Right atrium auricular region (tissue), 2 donors: ENCODE measurements at places on chromosomes 7 and 10. TPM values are rescaled to one million over a fixed set of nuclear protein-coding genes. Genes with fewer than 3 reads are reported as not detected.

The CYP3A4 gene
- 0.43 TPM for total RNA-seq

The MRC1 gene
- total RNA-seq = 26.0 TPM

The GSTK1 gene
- total RNA-seq = 169 TPM

The EN2 gene
- total RNA-seq = not detected

The MYH16 gene
- total RNA-seq = not detected

The ADRB1 gene
- total RNA-seq = 49.8 TPM

The TYW1 gene
- total RNA-seq = 12.4 TPM

The GDF10 gene
- total RNA-seq = 1.9 TPM

The PRTFDC1 gene
- 4.0 TPM for total RNA-seq

The DMBT1 gene
- total RNA-seq = not detected

DNA sequence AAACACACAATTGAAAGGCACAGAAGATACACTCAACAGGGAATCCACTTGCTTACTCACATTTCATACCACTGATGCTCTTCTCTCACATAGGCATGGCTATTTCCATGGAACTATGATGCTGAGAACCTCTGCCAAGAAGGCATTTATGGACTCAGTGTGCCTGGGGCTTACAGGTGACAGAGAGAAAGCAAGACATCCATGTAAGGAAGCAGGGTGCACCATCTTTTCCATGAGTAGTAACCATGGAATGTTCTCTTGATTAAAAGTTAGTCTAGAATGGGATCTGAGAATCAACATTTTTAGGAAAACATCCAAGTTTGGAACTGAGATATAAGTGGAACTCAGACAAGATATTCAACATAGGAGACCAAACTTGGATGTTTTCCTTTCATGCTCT lies 52.5 kb upstream of the MACC1 start:
- DNase-seq = no peak

- DNase-seq = no peak
These were observed 123.4 kb downstream of the ATE1 start for GRCh38 chr10:121804460-121804859.

DNA sequence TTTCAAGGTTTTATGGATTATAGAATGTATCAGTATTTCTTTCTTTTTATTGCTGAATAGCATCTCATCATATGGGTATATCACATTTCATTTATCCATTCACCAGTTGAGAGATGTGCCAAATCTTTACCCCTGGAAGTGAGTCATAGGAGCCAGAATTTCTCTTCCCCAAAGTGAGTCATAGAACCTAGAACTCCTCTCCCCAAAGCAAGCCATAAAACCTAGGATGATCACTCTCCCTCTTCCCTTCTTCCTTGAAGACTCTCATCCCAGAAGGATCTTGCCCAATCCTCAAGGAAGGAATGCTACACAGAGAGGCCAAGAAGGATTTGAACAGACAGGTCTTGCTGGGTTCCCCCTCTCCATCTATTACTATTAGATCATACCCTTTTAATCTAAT lies 199.9 kb downstream of the EVX1 start:
- no peak for DNase-seq

DNA sequence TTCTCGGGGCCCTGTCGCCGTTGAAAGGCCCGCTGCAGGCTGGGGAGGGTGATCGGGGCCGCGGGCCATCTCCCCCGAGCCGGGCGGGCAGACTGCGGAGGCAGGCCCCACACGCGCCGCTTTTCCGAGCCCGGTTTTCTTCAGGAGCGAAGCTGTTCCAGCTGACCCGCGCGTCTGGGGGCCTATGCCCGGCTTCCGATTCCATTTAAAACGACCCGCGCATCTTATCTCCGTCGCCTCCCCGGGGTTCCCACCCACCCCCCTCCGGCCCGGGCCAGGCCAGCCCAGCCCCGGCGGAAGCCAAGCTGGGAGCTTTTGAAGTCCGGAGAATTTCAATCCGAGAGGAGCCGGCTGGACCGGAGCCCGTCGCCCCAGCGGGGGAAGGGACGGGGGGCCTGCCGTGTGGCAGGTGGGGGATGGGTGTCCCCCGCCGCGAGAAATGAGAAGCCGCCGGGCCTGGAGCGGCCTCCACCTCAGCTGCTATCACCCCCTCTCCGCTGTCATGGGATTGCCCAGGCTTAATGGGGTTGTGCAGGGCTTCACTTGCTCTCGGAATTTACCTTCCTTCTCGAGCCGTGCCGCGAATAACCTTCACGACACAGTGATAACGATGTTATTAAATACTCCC lies 3.1 kb upstream of the EVX1 start:
- no peak for DNase-seq

- no peak for DNase-seq
These were observed 197.7 kb downstream of the SEMA3A start for GRCh38 chr7:83996879-83997278.

DNA sequence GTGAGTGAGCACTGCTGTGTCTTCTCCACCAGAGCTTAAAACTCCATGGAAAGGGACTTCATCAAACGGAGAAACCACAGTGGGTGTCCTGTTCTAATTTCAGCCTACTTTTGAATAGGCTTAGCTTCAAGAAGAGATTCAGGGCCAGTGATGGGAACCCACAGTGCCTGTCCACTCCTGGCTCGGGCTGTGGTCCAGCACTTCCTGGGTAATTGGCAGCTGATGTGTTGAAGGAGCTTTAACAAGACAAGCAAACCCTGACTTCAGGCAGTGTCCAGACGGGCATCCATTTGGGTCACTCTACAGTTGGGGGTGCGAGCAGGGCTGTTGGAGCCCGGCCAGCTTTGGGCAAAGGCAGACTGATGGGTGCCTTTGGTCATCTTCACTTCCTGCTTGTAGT lies 14.5 kb downstream of the VWC2 start:
- no peak for DNase-seq

DNA sequence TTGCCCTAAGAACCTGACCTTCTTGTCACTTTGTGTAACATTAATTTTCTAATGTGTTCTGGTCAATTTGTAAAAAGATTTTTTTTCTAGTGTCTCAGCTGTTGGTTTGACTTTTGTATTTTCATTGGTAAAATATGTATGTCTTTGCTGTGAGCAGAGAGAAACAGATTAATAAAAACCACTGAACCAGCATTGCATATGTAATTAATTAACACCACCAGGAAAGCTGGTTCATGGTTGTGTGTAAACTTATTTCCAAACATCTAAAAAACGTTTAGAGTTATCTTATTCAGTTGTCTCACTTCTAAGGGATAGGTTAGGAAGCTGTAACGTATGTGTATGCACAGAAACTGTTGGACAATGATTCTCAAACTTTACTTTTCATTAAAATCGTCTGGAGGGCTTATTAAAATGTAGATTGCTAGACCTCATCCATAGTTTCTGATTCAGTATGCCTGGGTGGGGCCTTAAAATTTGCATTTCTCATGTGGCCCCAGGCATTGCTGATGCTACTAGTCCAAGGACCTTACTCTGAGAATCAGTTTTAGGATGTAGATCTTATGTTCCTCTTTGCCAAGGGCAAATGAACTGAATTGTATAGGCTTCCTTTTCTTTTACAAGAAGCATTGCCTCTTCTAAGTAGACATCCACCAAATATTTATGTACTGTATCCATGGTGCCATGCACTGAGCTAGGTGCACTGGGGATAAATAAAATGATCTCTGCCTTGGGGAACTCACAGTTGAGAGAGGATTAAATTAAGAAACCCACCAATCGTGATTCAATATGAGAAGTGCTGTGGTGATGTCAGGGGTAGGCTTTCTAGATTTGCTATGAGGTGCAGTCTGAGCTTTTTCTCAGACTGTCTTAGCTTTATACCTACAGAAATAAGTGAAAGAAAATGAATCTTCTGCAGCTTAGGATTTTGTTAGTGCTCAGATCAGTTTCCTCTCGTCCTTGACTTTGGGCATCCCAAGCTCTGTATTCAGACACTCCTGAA lies 98.7 kb downstream of the AUTS2 start:
- DNase-seq = no peak

DNA sequence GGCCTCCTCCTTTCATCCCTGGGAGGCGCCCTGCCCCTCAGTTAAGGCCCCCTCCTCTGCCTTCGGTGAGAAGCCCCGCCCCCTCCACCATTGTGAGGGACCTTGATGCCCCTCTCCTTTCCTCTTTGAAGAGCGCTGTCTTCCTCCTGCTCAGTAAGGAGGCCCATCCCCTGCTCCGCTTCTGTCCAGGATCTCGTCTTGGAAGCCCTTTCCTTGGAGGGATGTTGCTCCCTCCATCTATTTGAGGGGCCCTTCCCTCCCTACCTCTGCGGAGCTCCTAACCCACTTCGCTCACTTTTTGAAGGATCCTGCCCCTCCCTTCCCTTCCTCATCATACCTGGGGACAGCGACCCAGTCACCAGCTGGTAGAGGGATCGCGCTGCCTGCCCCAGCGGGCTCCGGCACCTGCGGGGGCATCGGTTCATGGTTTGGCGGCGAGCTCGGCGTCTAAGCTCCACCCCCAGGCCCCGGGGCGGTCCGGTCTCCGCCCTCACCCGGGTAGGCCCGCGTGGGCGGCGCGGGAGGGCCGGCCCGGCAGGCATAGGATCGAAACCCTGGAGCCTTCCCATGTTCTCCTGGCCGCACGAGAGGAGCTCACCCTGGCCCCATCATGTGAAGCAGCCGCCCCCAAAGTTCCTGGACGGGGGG lies 4.1 kb downstream of the KCNIP2 start:
- no peak for DNase-seq

DNA sequence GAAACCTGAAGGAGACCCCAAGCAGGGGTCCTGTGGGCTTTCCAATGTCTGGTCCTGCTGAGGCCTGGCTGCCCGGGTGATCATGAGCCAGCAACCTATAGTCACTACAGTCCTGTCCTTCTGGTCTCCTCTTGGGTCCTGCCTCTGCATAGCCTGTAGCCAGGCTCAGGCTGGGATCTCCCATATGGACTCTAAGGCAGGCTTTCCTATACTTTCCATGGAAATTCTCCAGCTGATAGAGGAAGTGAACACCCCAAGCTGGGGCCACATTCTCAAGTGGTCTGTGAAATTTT lies 26.4 kb downstream of the ANXA8 start:
- no peak for DNase-seq

DNA sequence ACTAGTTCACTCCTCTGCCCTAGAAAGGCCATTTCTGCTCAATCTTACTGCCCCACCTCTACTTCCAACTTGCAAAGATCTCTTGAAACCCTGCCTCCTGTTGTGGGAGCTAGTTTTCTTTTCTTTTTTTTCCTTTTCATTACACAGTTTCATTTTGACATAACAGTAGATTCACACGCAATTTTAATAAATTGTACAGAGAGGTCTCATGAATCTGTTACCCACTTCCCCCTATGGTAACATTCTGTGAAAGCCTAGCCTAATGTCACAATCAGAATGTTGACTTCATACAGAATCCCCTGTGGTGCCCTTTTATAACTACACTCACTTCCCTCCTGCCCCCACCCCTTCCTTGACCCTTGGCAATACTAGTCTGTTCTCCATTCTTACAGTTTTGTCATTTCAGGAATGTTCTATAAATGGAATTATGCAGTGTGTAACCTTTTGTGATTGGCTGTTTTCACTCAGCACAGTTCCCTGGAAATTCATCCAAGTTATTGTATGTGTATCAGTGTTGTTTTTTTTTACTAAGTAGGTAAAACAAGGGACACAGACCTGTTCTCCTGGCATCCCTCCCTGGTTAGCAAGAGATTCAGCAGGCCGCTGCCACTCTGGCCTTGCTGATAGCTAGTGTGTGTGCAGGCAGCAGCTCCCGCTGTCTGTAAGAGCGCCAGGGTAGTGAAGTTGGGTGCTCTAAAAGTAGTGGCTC lies 21.5 kb downstream of the CHST3 start:
- DNase-seq = no peak

DNA sequence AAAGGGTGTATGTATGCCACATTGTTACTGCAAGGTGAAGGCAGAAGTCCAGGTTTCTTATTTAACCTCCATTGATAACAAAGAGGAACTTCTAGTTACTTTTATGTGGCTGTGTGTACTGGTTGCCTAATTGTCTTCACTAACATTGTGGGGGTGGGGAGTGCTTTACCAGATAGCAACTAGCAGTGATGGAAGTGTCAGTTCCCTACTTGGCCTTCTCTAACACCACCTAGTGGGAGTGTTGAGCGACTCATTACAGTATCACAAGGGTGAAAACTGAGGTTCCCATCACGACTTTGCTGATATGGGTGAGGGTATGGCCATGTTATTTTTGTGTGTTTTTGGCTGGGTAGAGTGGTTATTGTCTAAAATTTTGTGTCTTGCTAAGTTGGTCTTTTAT lies 274.4 kb downstream of the THSD7A start:
- DNase-seq = no peak

DNA sequence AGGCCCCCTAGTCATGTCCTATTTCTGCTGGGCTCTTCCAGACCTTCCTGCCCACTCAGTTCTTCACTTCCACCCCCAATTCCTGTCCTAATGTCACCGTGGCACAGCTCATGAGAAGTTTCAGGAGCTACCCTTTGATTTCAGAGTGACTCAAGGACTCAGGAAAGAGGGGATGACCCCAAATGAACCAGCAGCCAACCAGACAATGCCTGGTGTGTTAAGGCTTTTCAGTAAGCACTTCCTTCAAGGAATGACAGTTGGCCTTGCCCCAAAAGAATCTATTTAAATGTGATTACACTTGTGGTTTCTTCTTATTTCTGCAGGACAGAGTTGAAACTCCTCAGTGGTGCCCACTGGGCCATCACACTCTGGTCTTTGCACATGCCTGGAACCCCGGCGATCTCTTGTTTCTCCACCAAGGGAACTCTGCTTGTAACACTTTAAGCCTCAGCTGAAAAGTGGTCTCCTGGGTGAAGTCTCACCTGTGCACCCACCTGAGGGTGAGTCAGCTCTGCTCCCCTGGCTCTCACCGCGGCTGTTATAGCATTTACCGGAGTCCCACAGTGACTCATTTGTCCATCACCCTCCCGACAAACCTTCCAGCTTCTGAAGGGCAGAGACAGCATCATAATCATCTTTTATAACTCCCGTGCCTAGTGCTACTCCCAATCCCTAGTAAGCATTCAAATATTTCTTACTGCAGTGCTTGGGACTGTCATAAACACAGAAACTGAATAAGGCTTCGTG lies 123.0 kb upstream of the SVIL start:
- no peak for DNase-seq

DNA sequence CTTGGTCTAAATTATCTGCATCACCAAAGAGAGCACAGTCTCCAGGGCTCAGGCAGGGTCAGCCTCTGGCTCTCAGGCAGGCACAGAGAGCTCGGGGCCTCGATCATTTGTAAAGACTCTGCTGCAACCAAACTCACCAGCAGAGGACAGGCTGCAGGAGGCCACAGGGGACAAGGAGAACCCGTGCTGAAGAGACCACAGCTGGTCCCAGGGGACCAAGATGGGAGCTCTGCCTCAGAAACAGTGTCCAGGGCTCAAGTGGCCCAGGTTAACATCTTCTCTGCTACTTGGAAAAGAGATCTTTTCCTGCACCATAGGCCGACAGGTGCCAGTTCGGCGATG lies 543.2 kb downstream of the PTPRN2 start:
- no peak for DNase-seq

- DNase-seq = no peak
These were observed 13.1 kb downstream of the FZD9 start for GRCh38 chr7:73446682-73447081.
